Activated naive CD8-positive, alpha-beta T cell treated with anti-CD3 and anti-CD28 coated beads, Interleukin-2, amount 10 ng/mL, durations not matched to agents 7 days and 5 days (primary cell): ENCODE measurements at places on chromosomes 4 and X. TPM values are rescaled to one million over a fixed set of nuclear protein-coding genes. Genes with fewer than 3 reads are reported as not detected.

The CYSLTR1 gene
- total RNA-seq, result 4.1 TPM

The TGIF2LX gene
- not detected for total RNA-seq

The PWWP3B gene
- not detected for total RNA-seq

The PTTG2 gene
- 0.94 TPM for total RNA-seq

The GNRHR gene
- not detected for total RNA-seq

DNA sequence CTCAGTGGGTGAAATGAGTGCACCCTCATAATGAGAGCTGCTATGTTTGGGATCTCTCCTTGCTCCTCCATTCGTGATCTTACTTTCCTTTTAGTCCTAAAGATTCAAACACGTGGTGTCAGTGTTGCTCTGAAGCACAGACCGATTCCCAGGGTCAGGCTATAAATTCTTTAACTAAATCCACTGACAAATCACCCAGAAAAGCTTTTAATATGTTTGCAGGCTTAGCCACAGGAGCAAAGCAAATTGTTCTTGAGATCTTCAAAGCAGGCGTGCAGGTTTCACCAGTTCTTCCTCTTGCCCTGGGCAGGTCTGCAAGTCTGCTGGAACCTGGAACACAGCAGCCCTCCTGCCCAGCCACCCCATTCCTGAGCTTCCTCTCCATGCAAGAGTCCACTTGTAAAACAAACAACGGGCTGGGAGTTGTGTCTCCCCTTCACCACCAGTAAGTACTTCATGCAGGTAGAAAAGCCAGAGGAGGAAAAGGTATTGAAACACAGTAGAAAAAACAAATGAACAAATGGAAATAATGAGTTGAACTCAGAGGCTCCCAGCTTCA is 70.1 kb upstream of the ENPP6 start:
- no peak for DNase-seq

DNA sequence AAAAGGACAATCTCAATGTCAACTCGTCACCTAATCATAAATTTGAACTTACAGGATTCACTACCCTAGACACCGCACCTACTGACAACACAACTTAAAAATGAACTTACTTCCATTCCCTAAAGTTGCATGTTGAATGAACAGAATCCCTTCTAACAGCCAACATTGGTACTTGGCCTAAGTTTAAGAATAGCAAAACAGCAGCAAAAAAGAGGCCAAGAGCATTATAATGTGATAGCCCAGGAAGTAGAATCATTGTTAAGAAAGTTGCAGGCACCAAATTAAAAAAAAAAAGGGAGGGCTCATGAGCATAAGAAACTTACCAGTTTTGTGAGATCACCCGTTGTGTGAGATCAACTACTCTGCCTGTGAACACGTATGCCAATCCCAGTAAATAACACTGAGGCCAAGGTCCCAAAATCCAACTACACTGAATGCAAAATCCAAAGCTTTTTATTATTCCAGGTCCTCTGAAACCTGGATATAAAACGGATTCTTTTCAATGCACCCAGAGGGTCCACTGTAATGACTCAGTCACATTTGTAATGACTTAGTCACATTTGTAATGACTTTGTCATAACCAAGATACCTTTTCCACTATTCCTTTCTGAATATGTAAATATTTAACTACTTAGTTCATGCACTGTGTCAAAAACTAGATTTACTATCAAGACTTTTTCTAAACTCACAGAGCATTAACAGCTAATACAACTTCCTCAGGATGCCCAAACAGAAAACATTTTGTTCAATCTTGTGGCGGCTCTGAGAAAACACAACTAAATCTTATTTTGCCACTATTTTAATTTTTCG is 6.8 kb downstream of the HNRNPDL start:
- DNase-seq, result no peak

DNA sequence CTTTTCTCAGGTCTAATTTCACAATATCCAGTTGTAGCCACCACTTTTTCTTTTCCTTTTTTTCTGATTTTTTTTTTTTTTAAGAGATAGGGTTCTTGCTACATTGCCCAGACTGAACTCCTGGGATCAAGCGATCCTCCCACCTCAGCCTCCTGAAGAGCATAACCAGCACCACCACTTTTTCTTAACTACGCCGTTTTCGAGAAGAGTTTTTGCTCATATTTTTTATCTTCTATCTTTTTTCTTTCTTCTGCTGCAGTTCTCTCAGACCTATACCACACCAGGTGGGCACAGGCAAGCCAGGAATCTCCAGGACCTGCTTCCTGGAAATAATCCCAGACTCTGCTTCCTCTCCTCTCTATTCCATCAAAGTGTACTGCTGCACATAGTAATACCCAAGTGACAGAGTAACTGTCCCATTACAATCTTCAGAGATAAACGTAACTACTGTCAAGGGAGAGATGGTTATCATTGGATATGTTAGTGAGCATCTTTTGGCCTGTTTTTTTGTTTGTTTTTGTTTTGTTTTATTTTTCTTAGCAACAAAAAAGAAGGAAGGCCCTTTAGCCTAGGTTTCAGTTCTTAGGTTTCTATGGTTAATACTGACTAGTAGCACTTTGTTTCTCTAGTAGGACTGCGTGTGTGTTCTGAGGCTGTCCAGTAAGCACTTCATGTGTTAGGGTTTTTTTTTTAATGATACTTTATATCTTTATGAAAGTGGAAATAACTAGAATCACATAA is 59.2 kb upstream of the TXK start:
- no peak for DNase-seq

DNA sequence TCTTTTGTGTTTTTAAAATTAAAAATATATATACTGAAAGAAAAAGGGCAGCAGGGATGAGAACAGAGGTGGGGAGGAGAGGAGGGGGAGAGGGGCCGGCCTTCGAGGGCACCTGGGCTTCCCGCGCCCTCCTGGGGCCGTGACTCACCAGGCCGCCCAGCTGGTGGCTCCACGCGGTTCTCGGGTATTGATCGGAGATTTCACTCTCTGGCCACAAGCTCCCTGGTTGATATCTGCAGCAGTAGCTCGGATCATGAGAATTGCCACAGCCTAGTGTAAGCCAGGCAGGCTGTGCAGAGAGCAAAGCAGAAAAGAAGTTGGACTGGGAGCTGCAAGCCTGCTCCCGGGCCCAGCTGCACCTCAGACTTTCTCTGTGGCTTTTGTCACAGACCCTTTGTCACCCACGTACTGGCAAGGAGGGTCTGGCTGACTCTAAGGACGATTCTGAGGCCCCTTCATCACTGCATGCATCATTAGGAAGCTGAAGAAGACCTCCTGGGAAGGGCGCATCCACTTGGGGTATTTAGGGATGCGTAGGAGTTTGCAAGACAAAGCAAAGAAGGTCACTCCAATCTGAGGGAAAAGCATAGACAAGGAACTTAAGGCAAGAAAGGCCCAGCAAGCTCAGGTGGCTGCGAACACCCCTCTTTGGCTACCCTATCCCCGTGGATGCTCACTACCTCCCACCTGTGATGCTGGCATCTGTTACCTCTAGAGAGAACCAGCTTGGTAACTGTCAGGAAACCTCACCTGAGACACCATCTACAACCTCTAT is 71.7 kb downstream of the CPZ start:
- DNase-seq, result no peak

GRCh38 chrX:129983575-129984110 is 1.2 kb downstream of the BCORL1 start:
- DNase-seq, result no peak

DNA sequence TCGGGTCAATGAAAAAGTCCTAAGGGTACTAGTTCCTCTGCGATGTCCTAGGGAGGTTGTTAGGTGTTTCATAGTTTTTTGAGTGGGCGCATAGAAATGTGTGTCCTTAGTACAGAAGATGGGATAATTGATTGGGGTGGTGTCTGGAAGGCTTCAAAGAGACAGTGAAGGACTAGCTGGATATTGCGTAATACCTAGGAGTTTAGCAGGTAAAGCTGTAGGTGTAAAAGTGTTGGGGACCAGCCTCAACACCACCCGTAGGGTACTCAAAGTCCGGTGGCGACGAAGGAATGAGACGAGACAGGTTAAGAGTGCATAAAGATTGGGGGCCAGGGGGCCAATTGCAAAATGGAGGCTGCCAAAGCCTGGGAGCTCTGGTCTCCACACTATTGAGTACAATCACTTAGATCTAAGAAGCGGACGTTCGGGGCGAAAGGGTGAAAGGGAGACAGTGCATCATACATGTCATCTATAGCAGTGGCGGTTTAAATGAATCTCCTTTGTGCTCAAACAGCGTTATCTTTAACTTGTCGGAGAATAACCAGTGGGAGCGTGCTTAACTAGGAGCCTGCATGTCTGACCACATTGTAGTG is 1.0 kb downstream of the TRMT44 start:
- DNase-seq, result no peak

- no peak for DNase-seq
These were observed 27.5 kb downstream of the NSD2 start for GRCh38 chr4:1898681-1899080.

DNA sequence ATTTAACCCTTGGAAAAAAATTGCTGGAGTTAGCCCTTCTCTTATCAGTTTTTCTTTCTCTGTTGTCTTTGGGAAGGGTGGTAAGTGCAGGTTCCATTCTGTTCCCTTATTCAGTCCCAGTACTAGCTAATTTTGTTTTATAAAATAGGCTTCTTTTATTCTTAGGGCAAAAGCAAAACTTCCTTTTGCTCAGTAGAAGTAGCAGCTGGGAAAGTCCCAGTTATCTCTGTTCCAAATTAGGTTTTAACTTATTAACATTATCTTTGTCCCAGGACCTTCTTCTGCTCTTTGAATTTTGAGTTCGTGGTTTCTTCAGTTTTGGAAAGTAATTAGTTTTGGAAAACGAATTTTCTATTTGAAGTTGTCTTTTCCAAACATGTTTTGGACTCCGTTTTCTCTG is 61.1 kb downstream of the BANK1 start:
- DNase-seq, result no peak

- DNase-seq, result no peak
These were observed 24.8 kb downstream of the KLF3 start for GRCh38 chr4:38688676-38689355.

DNA sequence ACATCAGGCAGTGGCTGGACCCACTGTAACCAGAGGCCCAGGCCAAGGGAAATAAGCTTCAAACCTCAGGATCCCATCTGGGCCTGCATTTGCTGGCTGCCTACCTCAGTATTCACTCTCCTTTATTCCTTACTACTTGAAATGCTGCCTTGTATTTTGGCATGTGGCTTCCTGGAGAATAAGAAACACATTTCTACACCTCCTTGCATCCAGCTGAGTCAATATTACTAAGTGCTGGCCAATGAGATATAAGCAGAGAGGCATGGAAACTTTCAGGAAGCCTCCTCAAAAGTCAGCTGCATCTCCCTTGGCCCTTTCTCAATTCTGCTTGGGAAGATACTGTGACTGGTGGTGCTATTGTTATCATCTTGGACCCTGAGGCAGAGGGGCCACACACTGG is 59.8 kb upstream of the RELL1 start:
- DNase-seq, result no peak

DNA sequence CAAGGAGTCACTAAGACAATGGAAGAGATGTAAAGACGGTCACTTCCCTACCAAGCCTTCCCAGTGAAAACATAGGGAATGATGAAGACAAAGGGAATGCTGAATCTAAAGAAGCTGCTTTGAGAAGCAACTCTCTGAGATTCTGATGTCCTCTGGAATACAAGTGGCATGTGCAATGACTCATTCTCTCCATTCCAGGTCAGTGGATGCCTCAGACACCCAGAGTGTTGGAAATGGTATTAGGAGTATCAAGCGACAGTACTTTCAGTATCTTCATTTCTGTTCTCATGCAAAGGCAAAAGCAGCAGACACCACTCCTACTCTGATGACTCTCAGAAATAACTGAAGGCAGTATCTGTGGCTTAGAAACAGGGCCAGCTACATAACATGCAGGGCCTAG is 102.6 kb downstream of the FSTL5 start:
- DNase-seq, result no peak

DNA sequence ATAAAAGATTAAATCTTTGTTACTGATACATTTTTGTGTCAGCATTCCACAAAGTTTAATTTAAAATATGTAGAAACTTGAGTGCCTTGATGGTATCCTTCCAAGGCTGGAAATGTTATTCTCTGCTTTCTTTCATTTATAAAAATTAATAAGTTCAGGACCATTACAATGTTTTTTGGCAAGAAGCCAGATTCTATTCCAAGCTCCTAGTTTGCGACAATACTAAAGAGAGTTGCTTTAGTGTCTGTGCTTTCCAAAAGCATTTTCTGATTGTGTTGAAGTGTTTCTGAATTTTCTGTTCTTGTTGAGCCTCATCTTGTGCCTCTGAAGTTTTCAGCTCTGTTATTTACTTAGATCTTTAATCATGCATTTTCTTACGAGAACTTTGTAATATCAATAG is 516.2 kb downstream of the KCTD8 start:
- no peak for DNase-seq
